ENCODE measurements at places on chromosomes 1 and 21.

GRCh38 chr1:85356130-85356529 lies 79.7 kb upstream of the BCL10 start:
- no peaks in the 10 kb centered on the region for H3K4me1 ChIP-seq
- no peak overlapping the region for H3K4me3 ChIP-seq
- H3K36me3 ChIP-seq = no peaks in the 10 kb centered on the region
- no peak overlapping the region for H3K27ac ChIP-seq
- peaks cover 12% of the 10 kb centered on the region for H3K27me3 ChIP-seq

DNA sequence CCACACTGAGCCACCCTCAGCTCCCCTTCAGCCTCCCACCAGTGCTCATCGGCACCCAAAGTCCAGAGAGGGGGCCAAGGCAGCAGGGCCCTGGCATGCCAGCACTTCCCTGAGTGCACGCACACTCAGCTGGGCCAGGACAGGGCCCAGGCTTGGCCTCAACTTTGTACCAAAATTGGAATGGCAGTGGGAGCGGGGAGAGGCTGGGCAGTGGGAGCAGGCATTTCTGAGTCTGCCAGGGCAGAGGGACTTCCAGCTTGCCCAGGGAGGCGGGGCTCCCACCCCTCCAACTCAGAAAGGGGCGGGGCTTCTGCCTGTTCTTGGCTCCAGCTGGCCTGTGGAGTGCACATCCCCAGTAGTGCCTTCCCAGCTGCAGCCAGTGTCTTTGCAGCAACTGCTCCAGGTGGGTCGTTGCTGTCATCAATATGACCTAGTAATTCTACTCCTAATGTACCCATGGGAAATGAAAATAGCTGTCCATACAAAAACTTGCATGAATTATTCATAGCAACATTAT lies 10.3 kb upstream of the SNX7 start:
- H3K27ac ChIP-seq = no peak overlapping the region
- no peak for DNase-seq
- H3K4me1 ChIP-seq = no peaks in the 10 kb centered on the region
- H3K27me3 ChIP-seq = no peaks in the 10 kb centered on the region

DNA sequence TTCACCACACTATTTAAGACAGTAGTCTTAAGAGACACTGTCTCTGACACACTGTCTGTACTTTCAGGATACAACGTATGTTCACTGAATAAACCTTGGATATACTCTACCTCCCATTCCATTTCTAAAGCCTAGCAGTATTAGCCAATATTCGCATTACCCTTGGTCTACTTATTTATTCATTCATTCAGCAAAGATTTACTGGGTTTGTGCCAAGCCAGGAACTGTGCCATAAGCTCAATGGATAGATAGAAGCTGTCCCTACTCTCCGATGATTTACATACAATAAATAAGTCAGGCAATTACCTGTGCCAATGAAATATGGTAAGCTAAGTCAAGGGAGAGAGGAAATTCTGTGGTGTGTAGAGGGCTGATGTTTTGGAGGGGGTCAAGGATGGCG lies 195.2 kb upstream of the RAB4A start:
- no peak overlapping the region for H3K4me3 ChIP-seq
- DNase-seq = no peak
- H3K36me3 ChIP-seq = no peaks in the 10 kb centered on the region
- H3K27me3 ChIP-seq = no peaks in the 10 kb centered on the region
- H3K4me1 ChIP-seq = peaks cover 18% of the 10 kb centered on the region

DNA sequence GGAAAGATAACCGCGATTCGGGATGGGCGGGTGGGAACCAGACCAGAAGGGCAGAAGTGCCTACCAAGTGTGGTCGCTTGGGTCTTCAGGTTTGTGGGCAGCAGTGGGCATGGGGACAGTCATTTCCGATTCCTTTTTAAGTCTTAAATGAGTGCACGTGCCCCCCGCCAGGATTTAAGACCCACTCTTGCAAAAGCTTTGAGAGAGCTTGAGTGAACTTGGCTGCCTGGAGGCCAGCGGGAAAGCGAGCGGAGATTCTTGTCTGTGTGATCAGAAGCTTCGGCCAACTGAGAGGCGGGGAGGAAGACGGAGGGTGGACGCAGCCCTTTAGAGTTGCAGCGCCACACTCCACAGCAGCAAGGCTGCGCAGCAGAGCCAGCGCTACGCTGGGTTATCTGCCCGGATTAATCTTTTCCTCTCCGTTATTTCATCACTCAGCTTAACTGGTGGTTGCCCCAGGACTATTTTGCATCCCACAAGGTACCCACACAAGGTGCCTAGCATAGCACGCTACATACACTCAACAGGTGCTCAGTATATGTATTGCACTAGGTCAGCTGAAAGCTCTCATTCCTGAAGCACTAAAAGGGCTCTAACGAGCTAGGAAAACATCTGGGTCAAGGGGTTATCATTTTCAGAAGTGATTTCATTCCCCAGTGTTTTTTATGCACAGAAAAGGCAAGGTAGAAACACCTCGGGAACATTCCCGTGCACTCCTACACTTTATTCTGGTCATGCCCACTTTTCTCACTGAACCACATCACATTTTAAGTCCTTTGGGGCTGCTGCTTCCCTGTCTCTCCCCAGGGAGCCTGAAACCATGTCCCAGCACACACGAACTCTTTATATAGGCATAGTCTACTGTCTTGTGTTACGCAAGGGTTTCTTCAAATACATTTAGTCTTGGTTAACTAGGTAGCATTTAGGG lies 1.5 kb upstream of the BATF3 start:
- peaks cover 72% of the 10 kb centered on the region for H3K4me1 ChIP-seq
- H3K27ac ChIP-seq = peak overlapping the region; percentile 81
- DNase-seq = no peak
- peak overlapping the region; percentile 74 for H3K4me3 ChIP-seq

All from activated CD4-positive, alpha-beta memory T cell treated with anti-CD3 and anti-CD28 coated beads, Interleukin-2, amount 10 ng/mL, durations not matched to agents 7 days and 5 days (primary cell).